ENCODE measurements at places on chromosomes 11 and 22.

DNA sequence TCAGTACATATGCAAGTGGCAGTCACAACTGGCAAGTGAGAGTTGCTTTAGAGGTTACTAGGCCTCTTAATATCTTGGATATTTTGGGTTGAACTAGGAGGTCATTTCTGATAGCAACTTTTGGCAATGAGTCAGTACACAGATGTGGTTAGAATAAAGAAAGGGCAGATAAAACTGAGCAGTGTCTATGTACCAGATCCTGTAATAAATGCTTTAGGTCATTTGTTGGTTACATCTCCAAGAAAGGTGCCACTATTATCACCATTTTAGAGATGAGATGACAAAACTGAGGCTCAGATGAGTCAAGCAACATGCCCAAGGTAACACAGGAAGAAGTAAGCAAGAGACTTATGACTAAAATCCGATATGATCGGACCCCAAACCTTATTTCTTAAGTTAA, 25.0 kb downstream of the MAML2 start:
- no peak for DNase-seq

DNA sequence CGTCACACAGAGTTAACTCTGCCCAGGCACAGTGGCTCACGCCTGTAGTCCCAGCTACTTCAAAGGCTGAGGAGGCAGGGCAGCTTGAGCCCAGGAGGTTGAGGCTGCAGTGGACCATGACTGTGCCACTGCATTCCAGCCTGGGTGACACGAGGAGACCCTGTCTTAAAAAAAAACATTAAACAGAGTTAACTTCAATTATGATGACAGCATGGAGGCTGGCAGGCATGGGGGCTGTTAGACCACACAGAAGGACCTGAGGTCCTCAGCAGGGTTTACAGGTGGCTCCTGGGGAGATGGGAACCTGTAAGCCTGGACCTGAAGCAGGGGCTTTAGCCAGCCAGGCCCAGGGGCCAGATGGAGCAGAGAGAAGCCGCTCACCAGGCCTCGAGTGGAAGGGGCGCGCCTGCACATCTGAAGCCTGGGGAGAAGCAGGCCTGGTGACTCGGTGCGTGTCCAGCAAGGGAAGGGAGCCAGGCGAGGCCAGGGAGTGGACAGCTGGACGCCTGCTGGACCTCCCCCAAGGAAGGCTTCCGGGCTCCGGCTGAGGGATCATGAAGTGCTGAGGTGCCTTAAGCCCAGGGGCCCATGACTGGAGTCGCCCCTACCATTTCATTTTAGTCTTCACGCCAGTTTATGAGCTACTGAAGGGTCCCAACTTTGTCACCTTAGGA, 25.3 kb downstream of the RPUSD4 start:
- no peak for DNase-seq

DNA sequence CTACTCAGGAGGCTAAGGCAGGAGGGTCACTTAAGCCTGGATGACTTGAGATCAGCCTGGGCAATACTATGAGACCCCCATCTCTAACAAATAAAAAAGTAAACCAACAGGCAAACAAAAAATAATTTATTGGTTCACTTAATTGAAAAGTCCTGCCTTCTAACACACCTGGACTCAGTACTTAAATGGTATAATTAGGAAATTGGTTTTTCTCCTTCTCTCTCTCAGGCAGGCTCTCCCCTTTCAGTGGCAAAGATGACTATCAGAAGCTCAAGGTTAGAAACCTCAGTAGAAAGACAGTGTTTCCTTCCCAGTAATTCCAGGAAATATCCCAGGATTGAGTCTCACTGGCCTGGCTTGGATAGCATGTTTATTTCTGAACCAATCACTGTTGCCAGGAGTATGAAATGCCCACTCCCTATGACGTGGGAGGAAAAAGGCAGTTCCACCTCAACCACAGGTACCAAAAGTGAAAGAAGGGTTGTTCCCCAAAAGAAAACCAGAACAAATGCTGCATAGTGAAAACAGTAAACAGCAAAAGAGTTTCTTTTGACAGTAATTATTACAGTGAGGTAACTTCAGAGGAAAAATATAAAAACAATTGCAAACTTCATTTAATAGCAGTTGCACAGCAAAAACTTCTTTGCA, 56.3 kb upstream of the SOX6 start:
- DNase-seq, result no peak

DNA sequence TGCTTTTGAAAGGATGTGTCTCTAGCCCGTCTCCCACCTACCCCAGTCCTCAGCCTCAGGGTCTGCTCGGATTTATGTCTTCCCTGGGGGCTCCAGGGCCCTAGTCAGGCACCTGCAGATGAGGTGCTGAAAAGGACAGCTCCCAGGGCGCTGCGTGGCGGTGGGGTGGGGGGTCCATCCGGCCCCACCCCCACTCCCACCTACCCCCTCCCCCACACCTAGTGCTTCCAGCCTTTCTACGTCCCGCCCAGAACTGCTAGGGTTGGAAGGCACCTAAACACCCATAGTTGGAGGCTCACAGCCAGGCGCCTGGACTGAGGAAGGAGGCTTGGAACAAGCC, 1.4 kb upstream of the ROBO3 start:
- DNase-seq, result no peak

DNA sequence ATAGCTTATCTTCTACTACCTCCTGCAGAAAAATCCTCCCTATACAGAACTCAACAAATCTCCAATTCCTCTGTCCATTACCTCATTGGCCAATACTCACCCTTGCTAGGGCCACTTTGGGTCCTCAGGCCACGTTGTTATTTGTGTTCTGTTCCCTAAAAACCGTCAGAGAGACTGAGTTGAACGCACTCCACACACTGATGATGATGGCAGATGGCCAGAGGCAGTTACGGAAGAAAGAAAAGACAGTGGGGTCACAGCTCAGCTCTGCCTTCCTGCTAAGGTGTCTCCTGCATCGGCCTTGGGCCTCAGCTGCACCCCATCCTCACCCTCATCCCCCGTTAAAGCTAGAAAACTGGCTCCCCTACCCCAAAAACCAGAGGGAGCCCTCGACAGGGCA, 66.2 kb downstream of the MICAL3 start:
- no peak for DNase-seq

- no peak for DNase-seq
Observed at GRCh38 chr11:72552399-72552910, 118.1 kb upstream of the CLPB start.
